ENCODE measurements at places on chromosomes 12 and 14. TPM values are rescaled to one million over a fixed set of nuclear protein-coding genes. Genes with fewer than 3 reads are reported as not detected.

- H3K4me1 ChIP-seq: peaks cover 10% of the 10 kb centered on the region
- H3K36me3 ChIP-seq: no peaks in the 10 kb centered on the region
- H3K4me3 ChIP-seq: no peak overlapping the region
- H3K27ac ChIP-seq: no peak overlapping the region
Observed at GRCh38 chr12:67927324-67927723, 61.9 kb upstream of the IFNG-AS1 start.

The IAPP gene
- not detected for total RNA-seq

The PCBP2 gene
- 275 TPM for total RNA-seq

DNA sequence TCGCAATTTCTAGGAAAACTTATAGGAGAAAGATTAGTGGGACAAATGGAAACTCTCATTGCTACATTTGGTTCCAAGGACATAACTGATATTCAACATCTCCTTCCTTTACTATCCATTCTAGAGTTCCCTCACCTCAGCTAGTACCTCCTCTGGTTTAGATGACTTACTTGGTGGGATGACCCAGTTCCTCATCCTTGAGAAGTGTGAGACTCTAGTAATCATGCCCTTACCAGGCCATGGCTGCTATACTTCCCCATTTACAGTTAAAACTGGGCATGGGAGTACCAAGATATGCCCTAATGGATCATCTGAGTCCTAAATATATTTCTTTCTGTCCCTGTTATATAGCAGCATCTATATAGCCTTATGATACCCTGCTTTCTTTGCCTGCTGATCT, 58.1 kb downstream of the IFT81 start:
- no peaks in the 10 kb centered on the region for H3K27me3 ChIP-seq
- no peak overlapping the region for H3K4me3 ChIP-seq
- no peak for DNase-seq
- H3K4me1 ChIP-seq: peaks cover 25% of the 10 kb centered on the region
- no peaks in the 10 kb centered on the region for H3K36me3 ChIP-seq

GRCh38 chr14:23816371-23816770, 137.2 kb upstream of the DHRS4 start:
- H3K27ac ChIP-seq: no peak overlapping the region
- no peaks in the 10 kb centered on the region for H3K27me3 ChIP-seq
- H3K4me1 ChIP-seq: no peaks in the 10 kb centered on the region
- H3K4me3 ChIP-seq: no peak overlapping the region
- no peaks in the 10 kb centered on the region for H3K36me3 ChIP-seq
- DNase-seq: no peak

DNA sequence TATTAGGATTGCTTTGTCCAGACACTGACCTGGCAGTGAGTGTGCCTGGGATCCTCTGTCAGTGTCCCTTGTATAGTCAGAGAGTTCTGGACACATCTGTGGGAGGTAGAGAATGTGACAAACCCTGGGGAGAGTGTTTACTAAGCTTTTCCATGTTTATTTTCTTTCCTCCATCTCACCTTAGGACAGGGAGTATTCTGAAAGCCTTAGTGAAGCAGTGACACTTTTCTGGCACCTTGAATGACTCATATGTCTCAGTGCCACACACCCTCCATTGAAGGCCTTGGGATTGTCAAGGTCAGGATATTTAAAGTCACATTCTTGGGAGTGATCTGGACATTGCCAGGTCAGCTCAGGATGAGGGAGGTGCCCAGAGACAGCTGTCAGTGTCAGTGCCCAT, 34.9 kb upstream of the CTDSP2 start:
- H3K27me3 ChIP-seq: no peaks in the 10 kb centered on the region
- DNase-seq: no peak
- peaks cover 2% of the 10 kb centered on the region for H3K4me1 ChIP-seq

The HOXC4 gene
- total RNA-seq: 2.9 TPM

The CCDC63 gene
- not detected for total RNA-seq

The CTSG gene
- total RNA-seq: 29.8 TPM

The KCNJ8 gene
- total RNA-seq: 17.9 TPM

DNA sequence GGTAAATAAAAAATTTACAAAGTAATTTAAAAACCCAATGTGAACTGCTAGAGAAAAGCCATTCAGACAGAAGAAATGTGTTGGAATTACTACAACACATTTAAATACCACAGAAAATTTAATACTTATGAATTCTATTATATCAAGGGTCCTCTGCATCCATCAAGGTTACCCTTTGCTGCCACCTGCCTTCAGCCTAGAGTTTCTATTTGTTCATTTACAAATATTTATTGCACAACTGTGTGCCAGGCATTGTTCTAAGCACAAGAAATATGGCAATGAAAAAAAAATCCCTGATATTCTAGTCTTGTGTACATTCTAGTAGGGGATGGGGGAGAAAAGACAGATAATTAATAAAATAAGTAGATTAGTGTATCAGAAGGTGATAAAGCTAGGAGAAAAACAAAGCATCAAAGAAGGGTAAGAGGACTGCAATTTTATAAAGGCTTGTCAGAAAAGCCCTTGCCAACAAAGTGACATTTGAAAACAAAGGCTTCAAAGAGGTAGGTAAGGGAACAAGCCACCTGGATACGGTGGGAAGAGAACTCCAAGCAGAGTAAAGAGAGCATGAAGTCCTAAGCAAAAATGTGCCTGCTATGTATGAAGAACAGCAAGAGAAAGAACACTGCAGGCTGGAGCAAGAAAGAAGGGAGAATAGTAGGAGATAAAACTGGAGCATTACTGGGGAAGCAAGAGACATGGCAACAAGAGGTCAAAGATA, 59.1 kb upstream of the SLC6A13 start:
- no peaks in the 10 kb centered on the region for H3K4me1 ChIP-seq
- no peak overlapping the region for H3K27ac ChIP-seq
- H3K27me3 ChIP-seq: no peaks in the 10 kb centered on the region
- H3K36me3 ChIP-seq: peaks cover 97% of the 10 kb centered on the region
- H3K4me3 ChIP-seq: no peak overlapping the region
- DNase-seq: no peak

The TSPAN31 gene
- 34.3 TPM for total RNA-seq

The KRT72 gene
- total RNA-seq: not detected

The PDE3A gene
- total RNA-seq: 93.8 TPM

DNA sequence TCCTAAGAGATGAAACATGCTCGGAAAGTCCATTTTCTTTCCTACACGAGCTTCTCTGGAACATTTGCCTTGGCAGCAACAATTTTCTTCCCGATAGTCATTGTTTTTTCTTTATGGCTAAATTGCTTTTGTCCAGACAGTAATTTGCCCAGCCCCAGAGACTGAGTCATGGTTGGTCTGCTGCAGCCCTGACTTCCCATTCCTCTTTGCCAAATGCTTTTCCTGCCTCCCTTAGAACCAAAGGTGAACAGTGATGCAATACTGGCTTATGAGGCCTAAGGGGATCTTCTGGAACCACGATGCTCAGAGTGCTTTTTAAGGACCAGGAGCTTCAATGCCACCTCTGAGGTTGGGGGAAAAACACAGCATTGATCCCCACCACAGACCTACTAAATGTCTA, 1599.6 kb upstream of the TMEM132C start:
- no peaks in the 10 kb centered on the region for H3K27me3 ChIP-seq
- H3K36me3 ChIP-seq: no peaks in the 10 kb centered on the region
- H3K4me3 ChIP-seq: no peak overlapping the region
- H3K4me1 ChIP-seq: no peaks in the 10 kb centered on the region

DNA sequence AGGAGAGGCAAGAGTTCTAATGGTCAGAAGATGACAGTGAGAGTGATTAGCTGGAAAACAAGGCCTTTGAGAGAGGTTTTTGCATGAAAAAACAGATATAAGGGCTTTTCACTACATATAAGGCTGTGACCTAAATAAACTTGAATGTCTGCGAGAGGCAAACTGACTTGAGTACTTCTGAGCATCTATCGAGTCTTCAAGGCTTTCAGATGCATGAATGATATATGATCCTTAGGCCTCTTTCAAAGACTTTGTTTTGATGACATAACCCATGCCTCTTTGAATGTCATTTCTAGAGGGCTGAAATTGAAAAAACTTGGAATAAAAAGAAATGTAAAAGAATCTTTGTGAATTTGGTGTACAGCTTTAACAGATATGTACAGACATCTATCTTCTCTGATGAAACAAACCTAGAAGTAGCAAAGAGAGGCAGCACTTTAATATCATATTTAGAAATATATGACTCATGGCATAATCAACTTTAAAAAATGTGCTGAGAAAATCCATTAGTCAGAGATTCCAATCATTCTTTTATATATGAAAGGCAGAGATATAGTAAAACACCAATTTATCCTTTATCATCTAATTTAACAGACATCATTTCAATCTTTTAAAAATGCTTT, 72.6 kb downstream of the PPM1H start:
- peaks cover 12% of the 10 kb centered on the region for H3K4me1 ChIP-seq
- no peak for DNase-seq
- H3K4me3 ChIP-seq: no peak overlapping the region
- no peaks in the 10 kb centered on the region for H3K36me3 ChIP-seq
- H3K27ac ChIP-seq: no peak overlapping the region
- no peaks in the 10 kb centered on the region for H3K27me3 ChIP-seq

DNA sequence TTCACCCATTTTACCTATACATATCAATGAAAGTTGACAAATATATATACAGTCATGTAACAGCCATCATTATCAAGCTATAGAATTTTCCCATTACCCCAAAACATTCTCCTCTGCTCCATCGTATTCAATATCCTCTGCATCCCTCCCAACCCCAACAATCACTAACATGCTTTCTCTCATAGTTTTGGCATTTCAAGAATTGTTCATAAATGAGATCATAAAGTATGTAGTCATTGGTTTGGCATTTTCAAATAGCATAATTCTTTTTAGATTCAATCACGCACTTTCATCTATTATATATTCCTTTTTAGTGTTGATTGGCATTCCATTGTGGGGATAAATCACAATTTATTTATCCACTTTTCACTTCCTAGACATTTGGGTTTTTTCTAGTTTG, 866.0 kb upstream of the TMEM132C start:
- H3K27ac ChIP-seq: no peak overlapping the region
- H3K27me3 ChIP-seq: no peaks in the 10 kb centered on the region
- no peaks in the 10 kb centered on the region for H3K36me3 ChIP-seq

The PPP1R36 gene
- total RNA-seq: 0.71 TPM

GRCh38 chr12:100545092-100545491, 28.4 kb upstream of the GAS2L3 start:
- no peak overlapping the region for H3K4me3 ChIP-seq
- H3K4me1 ChIP-seq: no peaks in the 10 kb centered on the region
- DNase-seq: no peak
- H3K27me3 ChIP-seq: no peaks in the 10 kb centered on the region
- no peak overlapping the region for H3K27ac ChIP-seq
- no peaks in the 10 kb centered on the region for H3K36me3 ChIP-seq

The PLA2G1B gene
- not detected for total RNA-seq

Measured in esophagus muscularis mucosa (tissue), 4 donors.